NCI-H524 treated with DMSO at 0.1 percent for 48 hours (cell line): ENCODE measurements at places on chromosomes 11 and 22.

- DNase-seq = no peak
These were observed 10.6 kb downstream of the RPL3 start for GRCh38 chr22:39308614-39309363.

- no peak for DNase-seq
These were observed 3.6 kb upstream of the C11orf86 start for GRCh38 chr11:66971488-66971887.

DNA sequence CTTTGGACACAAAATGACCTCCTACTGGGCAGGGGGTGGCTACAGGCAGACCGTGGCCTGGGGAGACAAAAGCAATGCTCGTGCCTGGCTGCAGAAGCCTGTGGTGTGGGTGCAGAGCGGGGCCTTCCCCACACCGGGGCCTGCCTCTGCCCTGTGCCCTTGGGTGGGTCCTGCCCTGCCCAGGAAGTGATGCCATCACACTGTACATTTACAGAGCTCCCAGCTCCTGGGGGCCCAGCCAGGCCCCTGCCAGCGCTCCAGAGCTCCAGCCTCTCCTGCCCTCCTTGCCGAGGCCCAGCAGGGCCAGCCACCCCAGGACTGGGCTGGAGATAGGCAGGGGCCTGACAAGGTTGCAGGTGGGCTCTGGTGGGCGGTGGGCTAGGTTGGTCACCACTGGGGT is 40.1 kb downstream of the MUC5B start:
- no peak for DNase-seq

DNA sequence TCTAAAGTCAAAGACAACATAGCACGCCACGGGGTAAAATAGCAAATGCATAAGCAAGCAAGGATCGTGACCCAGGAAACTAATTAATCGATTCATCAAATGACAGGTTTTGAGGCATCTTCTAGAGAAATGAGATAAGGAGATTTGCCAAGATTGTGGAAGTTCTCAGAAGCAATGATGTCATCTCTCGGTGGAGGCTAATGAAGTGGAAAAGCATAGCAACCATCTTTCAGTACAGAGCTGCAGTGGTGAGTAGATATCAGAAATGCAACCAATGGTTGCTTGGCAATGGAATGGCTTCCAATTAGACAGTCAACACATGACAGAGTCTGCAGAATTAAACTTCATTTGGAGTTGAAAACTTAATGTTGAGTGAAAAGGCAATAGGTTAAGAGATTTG is 116.0 kb downstream of the KIRREL3 start:
- no peak for DNase-seq

GRCh38 chr22:30943368-30943767 is 25.2 kb downstream of the MORC2 start:
- DNase-seq = no peak

GRCh38 chr22:46731246-46732040 is 6.6 kb downstream of the CERK start:
- DNase-seq = no peak

- peak; percentile 54 for DNase-seq
These were observed 59.8 kb downstream of the SC5D start for GRCh38 chr11:121352251-121352891.

GRCh38 chr11:70556884-70557741 is 158.8 kb downstream of the CTTN start:
- no peak for DNase-seq

GRCh38 chr11:535210-535518 is 212 bp downstream of the HRAS start:
- DNase-seq = no peak

DNA sequence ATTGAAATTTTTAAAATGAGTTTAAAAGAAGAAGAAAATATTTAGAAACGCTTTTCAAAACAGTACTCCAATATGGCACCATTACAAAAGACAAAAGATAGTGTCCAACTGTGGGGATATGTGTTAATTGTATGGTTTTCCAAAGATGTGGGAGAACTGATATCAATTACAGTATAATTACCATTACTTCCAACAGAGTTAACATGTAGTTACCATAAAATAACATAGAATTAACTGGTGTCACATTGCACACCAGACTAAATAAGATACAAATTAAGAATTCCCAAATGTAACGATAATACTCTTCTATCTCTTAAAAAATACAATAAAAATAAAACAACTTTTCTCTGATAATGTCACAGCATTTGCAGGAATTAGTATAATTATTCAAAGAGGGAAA is 329.5 kb downstream of the SOX6 start:
- DNase-seq = no peak

GRCh38 chr11:47960015-47960414 is 20.3 kb upstream of the PTPRJ start:
- no peak for DNase-seq

DNA sequence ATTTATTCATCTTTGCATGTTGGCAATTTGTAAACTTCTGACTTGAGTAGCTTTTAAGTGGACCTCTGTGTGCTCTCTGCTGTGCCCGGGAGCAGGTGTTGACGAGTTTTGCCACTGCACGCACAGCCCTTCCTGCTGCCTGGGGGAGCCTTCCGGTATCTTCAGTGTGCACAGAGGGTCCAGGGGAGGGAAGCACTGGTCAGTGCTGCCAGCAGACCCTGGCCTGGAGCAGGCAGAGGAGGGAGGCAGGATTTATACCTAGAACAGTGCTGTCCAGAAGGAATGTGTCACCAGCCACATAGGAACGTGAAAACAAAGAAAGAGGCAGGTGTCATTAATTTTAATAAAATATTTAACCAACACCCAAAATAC is 403.6 kb downstream of the TBC1D22A start:
- no peak for DNase-seq

DNA sequence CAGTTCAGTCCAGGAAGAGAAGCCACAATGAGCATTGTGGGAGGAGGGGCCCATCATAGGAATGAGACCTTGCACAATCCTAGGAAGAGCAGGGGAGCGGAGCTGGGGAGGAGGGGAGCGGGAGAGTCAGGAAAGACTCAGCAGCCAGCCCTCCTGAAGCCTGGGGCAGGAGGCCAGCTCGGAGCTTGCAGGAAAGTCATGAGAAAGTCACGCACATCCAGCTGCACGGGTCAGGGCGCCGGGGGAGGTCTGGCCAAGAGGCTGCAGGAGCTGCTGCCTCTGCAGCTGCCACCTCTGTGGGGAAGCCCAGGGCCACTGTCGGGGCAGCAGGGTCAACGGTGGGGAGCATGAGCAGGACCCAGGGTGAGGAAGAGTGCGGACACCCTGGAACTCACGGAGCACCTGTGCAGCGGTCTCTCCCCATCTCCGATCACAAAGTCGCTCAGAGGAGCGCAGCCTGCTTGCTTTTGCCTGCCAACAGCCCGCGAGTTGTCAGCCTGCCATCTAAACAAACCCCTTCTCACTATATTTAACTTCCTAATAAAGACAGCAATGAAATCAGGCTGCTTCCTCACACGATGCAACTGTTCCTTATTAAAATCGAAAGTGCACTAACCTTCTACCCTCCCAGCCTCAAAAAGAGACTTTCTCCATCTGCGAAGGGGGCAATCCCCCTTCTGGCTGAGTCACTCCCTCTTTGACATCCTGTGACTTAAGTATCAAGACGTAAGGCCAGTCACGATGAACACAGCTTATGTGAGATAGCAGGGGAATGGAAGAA is 52.9 kb upstream of the RTL6 start:
- DNase-seq = no peak

DNA sequence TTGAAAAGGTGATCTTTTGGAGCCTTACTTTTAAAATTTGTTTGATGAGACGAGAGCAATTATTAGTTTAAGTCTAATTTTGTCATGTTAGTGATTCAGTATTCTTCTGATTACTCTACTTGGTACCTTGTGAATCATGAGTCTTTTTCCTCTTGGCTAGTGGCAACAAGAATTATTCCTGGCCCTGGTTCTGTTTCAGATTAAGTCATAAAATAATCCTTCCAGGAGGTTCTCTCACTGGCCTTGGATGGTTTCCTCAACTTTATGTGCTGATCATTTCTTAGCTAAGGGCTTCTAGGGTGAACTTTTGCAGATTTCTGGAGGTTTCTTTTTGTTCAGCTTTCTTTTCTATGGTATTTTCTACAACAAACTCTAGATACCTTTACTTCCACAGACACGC is 741.8 kb upstream of the LUZP2 start:
- DNase-seq = no peak

- no peak for DNase-seq
These were observed 1.2 kb downstream of the UBE2L6 start for GRCh38 chr11:57566005-57566904.

GRCh38 chr22:25760294-25760693 is 18.3 kb downstream of the MYO18B start:
- no peak for DNase-seq

DNA sequence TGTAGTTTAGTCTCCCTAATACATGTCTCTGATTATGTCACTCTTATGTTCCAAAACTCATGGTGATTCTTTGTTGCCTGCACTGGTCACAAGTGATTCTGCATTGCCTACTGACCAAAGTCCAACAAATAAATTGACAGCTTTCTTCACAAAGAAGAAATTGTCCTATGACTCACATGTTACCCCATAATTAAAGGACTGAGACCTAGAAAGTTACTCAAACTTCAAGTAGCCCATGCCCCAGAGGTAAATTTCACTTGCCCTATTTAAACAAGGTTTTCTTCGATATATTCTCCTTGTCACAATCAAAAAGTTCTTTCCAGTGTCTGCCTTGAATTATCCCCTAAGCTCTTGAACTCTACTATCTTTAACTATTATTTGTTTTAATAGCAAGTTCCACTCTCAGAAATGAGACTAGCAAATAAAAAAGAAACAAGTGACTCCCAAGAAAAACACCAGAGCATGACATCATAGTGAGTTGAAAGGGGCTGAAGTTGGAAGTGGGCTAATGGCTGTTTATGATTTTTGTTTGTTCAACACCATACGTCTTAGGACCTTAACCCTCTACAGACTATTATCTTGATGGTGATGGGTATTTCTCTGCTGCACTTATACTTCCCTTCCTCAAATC is 94.5 kb upstream of the BLID start:
- DNase-seq = no peak

- DNase-seq = no peak
These were observed 29.0 kb downstream of the PDE3B start for GRCh38 chr11:14672635-14673034.

DNA sequence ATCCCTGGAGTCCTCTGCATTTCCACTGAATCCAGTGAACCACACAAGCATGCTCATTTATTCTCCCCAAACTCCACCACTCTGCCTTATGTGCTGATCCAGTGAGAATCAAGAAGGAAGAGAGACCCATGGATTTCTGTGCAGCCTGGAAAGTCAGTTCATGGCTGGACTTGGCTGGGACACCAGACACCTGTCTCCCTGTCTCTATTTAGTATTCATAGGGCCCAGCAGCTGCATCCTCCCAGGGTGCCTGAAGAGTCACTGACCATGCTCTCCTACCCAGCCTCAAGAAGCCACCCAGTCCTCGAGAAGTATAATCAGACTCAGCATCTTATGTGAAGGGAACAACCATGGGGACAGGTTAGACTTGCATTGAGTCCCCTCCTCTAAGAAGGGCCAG is 83.2 kb downstream of the ZNF280B start:
- no peak for DNase-seq

DNA sequence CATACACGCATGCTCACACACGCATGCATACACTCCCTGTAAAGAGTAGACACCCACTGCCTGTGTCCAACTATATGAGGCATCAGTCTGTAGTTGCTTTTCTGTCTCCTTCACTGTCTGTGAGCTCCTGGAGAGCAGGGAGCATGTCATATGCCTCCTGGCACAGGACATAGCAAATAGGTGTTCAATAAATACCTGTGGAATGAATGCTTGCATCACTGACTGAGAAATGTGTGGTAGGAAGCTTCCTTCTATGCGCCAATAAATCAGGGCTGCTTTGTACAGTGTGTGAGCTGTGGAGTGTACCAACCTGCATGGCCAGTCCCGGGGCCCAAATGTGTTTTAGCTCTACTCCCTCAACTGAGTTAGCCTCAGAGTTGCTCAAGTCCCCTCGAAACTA is 37.2 kb upstream of the NAV2 start:
- DNase-seq = no peak
